ENCODE measurements at places on chromosomes 13 and 19.
A peak's percentile ranks its signal among the peaks of the same experiment; 100 is the strongest.

- H3K4me3 ChIP-seq: no peak overlapping the region
- H3K27ac ChIP-seq: no peak overlapping the region
- H3K27me3 ChIP-seq: no peaks in the 10 kb centered on the region
- no peaks in the 10 kb centered on the region for H3K4me1 ChIP-seq
Observed at GRCh38 chr13:75271846-75272245, 210.1 kb downstream of the TBC1D4 start.

DNA sequence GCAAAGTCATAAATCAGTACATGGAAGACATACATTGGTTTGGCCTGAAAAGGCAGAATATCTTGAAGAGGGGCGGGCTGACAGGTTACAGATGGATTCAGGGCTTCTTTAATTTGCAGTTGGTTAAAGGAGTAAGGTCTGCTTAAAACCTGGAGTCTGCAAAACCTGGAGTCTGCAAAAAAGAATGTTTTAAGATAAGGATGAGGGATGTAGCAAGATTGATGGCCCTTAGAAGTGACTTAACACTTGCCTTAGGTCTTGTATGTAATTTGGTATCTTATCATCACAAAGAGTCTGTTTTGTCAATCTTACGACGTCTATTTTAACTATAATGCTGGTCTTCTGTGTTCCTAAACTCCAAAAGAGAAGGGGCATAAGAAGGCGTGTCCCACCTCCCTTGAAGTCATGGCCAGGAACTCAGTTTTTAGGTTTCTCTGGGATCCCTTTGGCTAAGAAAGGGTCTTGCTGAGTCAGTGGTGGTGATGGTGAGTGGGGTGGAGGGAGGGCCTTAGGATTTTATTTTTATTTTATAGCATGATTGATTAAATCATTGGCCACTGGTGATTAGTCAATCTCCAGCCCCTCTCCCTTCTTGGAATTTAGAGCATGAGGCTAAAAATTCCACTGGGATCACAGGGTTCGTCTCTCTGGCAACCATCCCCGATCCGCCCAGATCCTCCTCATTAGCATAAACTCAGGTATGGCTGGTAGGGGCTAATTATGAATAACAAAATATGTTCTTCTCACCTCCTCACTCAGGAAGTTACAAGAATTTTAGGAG is 10.1 kb upstream of the HAS1 start:
- no peaks in the 10 kb centered on the region for H3K27me3 ChIP-seq
- no peak overlapping the region for H3K27ac ChIP-seq
- H3K36me3 ChIP-seq: no peaks in the 10 kb centered on the region
- H3K4me3 ChIP-seq: no peak overlapping the region

DNA sequence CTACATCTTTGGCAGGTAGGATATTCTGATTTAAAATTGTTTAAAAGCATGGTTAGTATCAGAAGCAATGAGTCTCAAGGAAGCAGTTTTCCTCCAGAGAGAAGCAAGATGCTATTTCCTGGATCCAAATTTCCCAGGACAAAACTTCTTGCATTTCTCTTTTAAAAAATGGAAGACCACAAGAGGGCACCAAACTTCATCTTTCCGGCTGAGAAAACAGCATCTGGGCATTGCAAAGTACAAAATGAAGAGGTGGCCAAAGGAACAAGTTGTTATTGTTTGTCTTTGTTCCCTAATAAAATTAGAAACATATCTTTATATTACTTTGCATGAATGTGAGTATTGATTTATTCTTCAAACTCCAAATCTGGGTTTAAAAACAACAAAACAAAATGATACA is 60.0 kb upstream of the LRCH1 start:
- H3K36me3 ChIP-seq: no peaks in the 10 kb centered on the region
- no peaks in the 10 kb centered on the region for H3K27me3 ChIP-seq
- DNase-seq: peak; percentile 37
- H3K4me1 ChIP-seq: no peaks in the 10 kb centered on the region
- no peak overlapping the region for H3K4me3 ChIP-seq

DNA sequence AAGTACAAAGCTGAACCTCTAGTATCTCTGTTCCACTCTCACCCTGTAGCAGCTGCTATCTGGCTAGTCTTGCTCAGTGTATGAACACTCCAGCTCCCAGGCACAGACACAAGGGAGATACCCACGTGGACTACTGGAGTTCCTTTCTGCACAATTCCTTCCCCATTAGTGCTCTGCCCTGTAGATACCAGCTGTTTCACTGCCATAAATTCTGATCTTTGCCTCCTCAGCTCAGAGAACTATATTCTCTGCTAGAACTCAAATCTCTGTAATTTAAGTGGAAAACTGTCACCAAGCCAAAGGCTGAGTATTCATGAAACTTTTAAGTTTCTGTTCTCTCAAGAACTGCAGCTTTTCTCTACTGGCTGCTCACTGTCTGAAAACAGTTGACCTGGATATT is 273.7 kb downstream of the DIAPH3 start:
- no peaks in the 10 kb centered on the region for H3K36me3 ChIP-seq
- H3K27ac ChIP-seq: no peak overlapping the region

GRCh38 chr13:97653443-97654140 is 219.6 kb downstream of the RAP2A start:
- DNase-seq: no peak
- no peaks in the 10 kb centered on the region for H3K36me3 ChIP-seq
- H3K4me3 ChIP-seq: no peak overlapping the region

GRCh38 chr19:13788991-13789390 is 6.3 kb upstream of the ZSWIM4 start:
- H3K36me3 ChIP-seq: no peaks in the 10 kb centered on the region
- H3K4me3 ChIP-seq: no peak overlapping the region
- H3K27ac ChIP-seq: no peak overlapping the region
- H3K27me3 ChIP-seq: no peaks in the 10 kb centered on the region
- peaks cover 2% of the 10 kb centered on the region for H3K4me1 ChIP-seq

GRCh38 chr13:87669379-87669978 is 1.7 kb upstream of the SLITRK5 start:
- H3K36me3 ChIP-seq: no peaks in the 10 kb centered on the region
- H3K4me3 ChIP-seq: no peak overlapping the region
- H3K4me1 ChIP-seq: no peaks in the 10 kb centered on the region
- no peak for DNase-seq
- H3K27me3 ChIP-seq: peaks cover 7% of the 10 kb centered on the region

DNA sequence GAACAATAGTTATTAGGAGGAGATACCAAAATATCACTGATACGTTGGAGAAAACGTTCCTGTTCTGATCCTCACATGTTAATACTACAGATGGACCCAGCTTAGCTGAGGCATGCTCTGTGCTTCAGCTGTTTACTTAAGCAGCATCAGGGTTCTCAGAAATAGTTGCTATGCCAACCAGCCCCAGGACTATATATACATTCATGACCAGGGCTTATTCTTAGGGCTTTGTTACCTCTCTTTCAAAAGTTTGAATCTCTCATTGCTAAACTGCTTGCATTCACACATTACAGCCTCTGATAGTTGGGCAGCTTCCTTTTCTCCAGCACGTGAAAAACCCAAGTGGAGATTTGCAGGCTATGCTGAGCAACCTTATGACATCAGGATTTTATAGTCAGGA is 800.4 kb downstream of the DIAPH3 start:
- no peaks in the 10 kb centered on the region for H3K36me3 ChIP-seq
- H3K27me3 ChIP-seq: no peaks in the 10 kb centered on the region
- H3K4me1 ChIP-seq: peaks cover 4% of the 10 kb centered on the region
- H3K27ac ChIP-seq: no peak overlapping the region
- DNase-seq: no peak
- H3K4me3 ChIP-seq: no peak overlapping the region
